RCC 7860 (cell line): ENCODE measurements at places on chromosomes 13 and 19.
A peak's percentile ranks its signal among the peaks of the same experiment; 100 is the strongest.

DNA sequence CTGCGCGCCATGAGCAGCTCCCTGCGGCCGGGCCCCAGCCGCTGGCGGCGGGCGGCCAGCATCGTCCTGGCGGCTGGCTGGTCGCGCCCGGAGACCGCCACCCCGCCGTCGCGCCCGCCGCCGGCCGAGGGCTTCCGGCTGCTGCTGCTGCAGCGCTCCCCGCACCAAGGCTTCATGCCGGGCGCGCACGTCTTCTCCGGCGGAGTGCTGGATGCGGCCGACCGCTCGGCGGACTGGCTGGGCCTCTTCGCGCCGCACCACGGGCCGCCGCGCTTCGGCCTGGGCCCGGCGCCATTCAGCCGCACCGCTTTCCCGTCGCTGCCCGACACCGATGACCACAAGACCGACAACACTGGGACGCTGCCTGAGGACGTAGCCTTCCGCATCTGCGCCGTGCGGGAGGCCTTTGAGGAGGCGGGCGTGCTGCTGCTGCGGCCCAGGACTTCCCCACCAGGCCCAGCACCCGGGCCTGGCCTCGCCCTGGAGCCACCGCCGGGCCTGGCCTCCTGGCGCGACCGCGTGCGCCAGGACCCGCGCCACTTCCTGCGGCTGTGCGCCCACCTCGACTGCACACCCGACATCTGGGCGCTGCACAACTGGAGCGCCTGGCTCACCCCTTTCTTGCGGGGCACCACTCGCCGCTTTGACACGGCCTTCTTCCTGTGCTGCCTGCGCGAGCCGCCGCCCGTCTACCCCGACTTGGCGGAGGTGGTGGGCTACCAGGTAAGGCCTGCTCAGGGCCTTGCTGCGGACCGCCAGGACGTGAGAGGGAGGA lies 518 bp downstream of the NUDT19 start:
- DNase-seq: peak; percentile 41

- no peak for DNase-seq
These were observed 1.6 kb downstream of the SPINT2 start for GRCh38 chr19:38265921-38266429.

DNA sequence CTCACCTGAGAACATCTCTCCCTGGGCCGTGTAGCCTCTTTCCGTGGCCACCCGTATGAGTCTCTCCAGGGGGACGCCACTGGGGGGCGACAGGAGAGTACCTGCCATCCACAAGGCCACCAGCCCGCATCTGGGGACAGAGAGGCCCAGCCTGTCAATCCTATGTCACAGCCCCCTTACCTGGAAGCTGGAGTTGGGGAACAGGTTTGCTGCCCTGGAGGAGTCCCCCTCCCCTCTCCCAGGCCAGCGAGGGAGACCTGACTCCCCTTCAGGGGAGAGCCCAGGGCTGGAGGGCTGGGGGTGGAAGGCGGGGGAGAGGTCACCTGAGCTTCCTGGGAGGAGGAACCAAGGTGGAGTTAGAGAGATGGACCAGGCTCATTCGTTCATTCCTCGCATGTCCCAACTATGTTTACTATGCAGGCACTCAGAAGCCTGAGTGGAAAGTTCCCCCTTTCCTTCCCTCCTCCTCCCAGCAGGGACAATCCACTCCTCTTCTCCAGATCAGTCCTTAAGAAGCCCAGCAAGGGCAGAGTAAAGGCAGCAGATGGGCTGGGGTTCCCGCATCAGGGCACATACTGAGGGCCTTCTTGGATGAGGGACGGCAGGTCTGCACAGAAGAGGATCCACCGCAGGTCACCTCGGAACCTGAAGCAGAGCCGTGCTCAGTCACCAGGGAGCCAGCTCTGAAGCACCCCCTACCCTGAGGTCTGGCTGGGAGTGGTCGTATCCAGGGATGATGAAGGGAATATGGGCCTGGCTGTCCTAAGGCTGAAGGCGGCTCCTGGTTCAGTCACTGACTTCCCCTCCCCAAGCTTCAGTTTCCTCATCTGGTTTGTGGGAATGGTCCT lies 5.5 kb downstream of the ACTMAP start:
- no peak for DNase-seq

- DNase-seq: no peak
These were observed 233.8 kb downstream of the SLC7A1 start for GRCh38 chr13:29361716-29362115.

- DNase-seq: no peak
These were observed 62.3 kb downstream of the CCDC70 start for GRCh38 chr13:51923983-51924539.

DNA sequence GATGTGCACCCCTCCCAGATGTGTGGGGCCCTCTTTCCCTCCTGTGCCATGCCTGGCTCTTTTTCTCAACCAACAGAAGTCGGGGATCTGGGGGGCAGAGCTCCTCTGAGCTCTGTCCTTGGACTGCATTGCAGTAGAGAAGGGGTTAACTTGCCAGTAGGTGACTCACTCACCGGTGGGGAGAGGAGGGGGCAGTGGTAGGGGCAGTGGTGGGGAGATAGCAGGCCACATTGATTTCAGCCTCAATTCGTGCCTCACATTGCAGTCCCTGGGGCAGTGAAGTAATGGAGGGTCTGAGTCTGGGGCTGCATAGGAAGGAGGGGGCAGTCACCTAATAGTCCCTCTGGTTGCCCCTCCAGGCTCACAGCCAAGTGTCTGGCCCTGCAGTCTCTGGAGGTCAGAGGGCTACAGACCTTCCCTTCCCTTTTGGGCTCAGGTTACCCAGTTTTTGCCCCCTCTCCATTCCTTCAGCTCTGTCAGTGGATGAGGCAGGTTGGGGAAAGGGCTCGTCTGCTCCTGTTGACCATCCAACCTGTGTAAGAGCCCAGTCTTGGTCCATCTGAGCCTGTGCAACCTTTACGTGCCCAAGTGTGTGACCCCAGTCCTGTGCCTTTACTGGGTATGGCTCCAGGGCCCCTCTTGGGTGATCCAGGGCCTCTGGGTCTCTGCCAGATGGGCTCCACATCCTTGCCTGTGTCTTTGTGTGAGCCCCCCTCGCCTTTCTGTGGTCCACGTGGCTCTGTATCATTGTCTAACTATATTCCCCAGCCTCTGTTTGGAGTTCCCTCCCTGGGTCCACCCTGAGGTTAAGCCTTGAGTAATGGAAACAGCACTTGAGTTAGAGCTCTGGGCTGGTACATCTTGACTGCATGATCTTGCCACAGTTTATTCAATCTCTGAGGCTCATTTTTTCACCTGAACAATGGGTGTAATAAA lies 13.0 kb downstream of the CIC start:
- DNase-seq: peak; percentile 30

- no peak for DNase-seq
These were observed 223.8 kb downstream of the TDRD3 start for GRCh38 chr13:60620611-60621395.

DNA sequence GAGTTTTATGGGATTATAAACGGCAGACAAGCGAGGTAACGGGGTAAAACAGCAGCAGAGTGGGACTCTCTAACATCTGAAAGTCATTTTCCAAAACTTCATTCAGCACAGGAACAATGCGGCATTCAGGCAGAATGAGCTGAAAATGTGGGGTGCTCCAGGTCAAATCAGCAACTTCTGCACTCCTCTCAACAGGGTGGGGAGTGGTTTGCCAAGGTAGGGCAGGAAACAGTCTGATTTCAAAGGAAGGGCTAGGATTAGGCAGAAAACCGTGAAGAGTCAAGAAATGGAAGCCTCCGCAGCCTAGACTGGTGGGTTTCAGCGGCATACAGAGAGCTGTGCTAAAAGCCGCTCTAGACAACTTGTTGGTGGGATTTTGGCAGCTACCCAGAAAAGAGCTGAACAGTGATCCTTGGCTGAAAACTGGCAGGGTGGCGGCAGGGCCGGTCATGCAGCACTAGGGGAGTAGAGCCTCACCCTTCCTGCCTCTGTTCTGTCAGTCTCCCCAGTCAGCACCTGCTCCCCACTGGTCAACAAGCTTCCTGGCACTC lies 154.2 kb upstream of the KLF12 start:
- no peak for DNase-seq

DNA sequence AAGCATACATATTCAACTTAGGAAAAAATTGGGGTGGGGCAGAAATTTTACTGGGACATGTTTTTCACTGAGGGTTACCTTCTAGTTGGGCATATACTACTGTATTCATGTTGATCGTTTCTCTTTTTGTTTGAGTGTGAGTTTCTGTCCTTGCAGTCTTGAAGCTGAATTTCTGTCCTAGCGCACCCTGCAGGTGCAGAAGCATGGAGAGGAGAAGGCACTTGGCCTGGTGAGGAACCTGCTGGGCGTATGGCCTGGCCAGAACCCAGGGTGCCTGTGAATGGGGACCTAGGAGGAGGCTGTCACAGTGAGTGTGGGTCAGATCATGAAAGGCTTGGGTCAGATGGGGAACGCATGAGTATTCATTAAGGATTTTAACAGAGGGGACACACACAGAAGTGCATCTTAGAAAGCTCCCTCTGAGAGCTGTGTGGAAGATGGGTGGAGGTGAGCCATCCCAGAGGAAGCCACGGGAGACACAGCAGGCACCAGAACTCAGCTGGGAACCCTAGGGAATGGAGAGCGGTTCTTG lies 36.8 kb downstream of the SERP2 start:
- no peak for DNase-seq

- DNase-seq: no peak
These were observed 176.5 kb downstream of the PAN3 start for GRCh38 chr13:28314879-28315278.

- DNase-seq: no peak
These were observed 75.2 kb downstream of the ATP11A start for GRCh38 chr13:112764864-112765561.

- DNase-seq: no peak
These were observed 23.2 kb upstream of the GPC5 start for GRCh38 chr13:91375116-91375729.

DNA sequence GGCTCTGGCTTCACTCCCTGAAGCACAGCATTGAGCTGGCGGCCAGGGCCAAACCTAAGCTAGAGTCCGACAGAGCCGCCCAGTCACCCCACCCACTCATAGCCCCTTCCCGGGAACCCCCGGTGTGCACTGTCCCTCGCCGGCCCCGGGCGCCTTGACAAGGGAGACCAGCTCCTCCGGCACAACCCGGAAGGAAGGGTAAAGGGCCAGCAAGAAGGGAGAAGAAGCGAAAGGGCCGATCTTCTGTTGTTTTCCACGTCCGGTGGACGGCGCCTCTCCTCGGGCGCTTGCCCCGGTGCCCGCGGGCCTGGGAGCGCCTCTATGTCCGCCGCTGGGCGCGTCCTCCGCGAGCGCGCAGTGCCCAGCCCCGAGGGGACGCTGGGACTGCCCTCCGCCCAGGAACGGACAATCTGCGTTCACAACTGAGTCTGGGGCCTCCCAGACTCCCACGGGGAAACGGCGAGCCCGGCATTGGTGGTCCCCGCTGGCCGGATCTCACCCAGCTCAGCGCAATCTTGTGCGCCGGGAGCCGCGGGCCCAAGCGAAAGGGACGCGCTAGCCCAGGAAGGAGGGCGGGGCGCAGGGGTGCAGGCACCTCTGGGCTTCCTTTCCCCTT lies 172.5 kb upstream of the MIR17HG start:
- DNase-seq: no peak

GRCh38 chr19:7544626-7545025 lies 9.1 kb downstream of the PNPLA6 start:
- no peak for DNase-seq

- DNase-seq: peak; percentile 44
These were observed 538 bp downstream of the LSM4 start for GRCh38 chr19:18322318-18322758.

DNA sequence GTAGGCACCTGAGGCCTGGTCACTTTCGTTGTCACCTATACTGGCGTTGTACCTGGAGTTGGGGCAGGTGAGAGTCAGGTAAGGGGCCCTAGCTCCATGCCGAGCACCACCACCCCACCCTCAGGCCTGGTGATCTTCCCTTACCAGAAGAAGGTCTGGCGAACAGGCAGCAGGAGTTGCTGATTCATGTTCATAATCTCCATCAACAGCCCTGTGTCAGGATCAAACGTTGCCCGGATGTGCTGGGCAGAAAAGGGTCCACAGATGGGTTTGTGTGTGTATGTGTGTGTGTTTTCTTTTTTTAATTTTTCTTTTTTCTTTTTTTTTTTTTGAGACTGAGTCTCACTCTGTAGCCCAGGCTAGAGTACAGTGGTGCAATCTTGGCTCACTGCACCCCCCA lies 14.3 kb downstream of the MAN2B1 start:
- no peak for DNase-seq

DNA sequence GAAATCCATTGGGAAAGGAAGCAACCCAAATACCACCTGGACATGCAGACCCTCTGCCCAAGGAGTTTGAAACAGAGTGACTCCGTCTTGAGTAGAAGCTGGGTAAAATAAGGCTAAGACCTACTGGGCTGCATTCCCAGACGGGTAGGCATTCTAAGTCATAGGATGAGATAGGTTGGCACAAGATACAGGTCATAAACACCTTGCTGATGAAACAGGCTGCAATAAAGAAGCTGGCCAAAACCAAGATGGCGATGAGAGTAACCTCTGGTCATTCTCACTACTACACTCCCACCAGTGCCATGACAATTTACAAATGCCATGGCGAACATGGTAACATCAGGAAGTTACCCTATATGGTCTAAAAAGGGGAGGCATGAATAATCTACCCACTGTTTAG lies 40.2 kb downstream of the RFXAP start:
- no peak for DNase-seq

GRCh38 chr19:18995804-18996241 lies 37.5 kb downstream of the SUGP2 start:
- peak; percentile 41 for DNase-seq
